Suppressor macrophage (primary cell): ENCODE measurements at places on chromosomes 7 and 10.

DNA sequence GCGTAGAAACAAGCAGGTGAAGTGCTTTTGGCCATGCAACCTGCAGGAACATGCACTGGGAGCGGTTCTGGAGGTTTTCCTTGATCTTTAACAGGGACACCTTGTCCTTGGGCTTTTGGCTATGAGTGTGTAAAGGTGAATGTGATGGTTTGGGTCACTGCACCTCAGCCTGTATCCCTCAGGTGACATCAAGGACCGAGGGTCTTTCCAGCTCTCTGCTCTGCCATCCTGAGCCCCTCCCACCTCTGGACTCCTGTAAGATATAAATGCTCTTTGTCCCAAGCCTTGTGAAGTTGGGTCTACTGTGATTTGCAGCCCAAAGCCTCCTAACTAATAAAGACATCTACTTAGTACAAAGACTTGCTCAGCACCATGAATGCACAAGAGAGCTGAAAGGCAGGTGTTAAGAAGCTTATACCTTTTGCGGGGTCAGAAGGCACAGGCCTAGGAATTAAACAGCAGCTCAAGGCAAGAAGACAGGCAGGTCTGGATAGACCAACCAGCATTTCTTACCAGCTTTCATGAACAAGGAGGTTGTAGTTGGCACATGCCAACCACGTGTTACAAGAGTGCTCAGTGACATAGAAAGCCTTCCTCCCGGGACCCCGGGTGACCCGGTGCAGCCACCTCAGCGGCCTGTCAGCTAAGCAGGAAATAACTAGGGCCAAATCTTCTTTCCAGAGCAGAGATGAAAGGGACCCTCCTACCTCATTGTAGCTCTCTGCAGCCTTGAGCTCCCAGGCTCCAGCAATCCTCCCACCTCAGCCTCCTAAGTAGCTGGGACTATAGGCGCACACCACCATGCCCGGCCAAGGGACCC, 89.9 kb downstream of the CARD11 start:
- no peak for DNase-seq

DNA sequence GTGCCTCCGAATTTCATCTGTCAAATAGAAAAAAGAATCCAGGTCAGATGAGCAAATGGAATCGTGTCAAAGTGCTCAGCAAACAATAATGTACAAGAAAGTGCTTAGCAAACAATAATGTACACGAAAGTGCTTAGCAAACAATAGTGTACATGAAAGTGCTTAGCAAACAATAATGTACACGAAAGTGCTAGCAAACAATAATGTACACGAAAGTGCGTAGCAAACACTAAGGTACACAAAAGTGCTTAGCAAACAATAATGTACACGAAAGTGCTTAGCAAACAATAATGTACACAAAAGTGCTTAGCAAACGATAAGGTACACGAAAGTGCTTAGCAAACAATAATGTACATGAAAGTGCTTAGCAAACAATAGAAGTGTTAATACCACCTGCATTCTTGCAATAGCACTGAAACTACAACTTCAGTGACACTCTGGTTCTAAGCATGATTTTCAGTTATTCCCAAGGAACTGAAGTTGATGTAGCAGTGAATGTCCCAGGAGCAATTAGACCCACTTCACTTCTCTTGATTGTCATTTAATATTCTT, 33.4 kb upstream of the MYL10 start:
- DNase-seq: no peak

DNA sequence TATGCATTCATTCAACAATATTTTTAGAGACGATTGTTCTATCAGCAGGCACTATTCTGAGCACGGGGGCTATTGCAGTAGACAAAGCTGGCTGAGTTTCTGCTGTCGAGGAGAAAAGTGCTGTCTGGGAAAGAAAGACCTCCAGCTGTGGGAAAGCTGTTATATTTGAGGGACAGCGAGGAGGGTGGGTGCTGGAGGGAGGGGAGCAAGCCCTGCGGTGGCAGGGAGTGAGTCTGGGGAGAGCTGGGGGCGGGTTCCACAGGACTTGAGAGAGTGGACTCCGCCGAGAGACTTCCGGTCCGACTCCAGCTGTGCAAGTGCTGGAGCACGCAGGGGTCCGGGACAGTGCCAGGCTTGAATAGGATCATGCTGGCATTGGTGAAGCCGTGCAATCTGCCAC, 602.1 kb upstream of the FOXK1 start:
- DNase-seq: no peak

DNA sequence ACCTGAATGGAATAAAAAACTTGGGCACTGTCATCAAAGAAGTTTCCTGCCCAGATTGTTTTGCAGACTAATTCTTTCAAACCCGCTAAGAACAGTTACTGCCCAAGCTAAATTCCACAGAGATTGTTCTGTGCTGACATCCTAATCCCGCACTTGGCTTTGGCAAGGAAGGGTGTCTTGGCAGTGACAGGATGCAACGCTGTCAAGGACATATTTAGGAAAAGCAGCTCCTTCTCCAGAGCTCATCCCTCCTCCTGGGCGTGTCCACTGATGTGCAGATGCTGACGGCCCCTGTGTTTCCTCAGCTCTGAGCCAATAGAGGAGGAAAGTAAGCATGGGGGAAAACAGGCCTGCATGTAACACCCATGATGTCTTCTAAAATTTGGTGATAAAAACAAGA, 74.2 kb downstream of the EEPD1 start:
- DNase-seq: no peak

DNA sequence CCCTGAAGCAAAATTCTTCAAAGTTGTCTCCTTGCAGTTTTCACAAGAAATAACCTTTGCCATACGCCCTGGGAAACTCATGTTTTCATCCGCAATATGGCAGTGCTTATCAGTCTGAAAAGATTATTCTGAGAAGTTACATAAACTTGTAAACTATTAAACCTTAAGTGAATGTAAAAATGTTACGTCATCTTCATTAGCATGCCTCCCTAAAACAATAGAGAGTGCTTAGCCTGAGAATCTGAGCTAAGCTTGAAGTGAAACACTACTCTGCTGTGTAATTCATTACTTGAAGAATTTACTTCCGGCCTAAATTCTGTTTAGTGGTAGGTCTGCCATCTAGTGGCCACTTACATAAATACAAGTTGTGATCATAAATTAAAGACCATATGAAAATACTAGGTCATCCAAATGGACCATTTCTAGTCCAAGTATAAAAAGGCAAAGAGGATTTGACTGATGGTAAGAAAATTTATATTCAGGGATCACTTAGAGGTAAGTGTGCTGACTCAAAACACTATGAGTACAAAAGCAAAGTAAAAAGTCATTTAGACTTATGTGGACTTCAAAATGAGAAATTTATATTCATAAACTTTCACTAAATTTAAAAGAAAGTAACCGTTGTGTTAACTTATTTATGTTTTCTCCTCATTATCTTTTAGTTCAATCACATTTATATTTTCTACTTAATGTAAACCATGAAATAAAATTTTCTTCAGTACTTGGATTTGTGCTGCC, 745.1 kb upstream of the LRRTM3 start:
- peak; percentile 83 for DNase-seq

GRCh38 chr7:129767120-129768015, 155.8 kb downstream of the NRF1 start:
- DNase-seq: no peak

DNA sequence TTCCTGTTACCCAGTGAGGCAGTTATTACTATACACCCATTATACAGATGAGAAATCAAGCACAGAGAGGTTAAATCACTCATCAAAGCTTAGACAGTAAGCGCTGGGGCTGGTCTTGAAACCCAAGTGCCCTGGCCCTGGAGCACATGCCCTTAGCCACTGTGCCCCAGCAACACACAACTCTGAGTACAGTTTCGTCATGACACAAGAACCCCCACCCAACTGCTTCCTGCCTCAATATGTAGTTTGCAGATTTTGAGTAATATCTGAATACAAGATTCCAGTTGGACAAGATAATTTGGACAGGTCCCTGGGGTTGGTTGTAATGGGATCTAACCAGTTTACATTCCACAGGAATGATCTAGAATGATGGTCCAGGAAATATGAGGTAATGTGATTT, 62.8 kb downstream of the SH3PXD2A start:
- no peak for DNase-seq

DNA sequence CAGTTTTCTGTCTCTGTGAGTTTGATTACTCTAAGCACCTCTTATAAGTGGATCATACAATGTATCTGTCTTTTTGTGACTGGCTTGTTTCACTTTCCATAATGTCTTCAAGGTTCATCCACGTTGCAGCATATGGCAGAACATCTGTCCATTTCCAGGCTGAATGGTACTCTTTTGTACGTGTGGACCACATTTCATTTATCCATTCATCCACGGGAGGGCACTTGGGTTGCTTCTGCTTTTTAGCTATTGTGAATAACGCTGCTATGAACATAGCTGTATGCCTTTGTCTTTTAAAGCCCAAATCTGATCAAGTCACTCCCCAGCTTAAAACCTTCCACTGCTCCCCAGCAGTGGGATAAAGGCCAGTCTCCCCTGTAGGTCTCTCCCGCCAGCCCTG, 31.5 kb downstream of the EGFR start:
- no peak for DNase-seq

GRCh38 chr10:66513504-66513903, 412.3 kb upstream of the LRRTM3 start:
- DNase-seq: no peak

- peak; percentile 72 for DNase-seq
Measured at GRCh38 chr10:26890956-26891355, 30.2 kb upstream of the ABI1 start.

GRCh38 chr7:158402471-158402870, 185.2 kb downstream of the PTPRN2 start:
- DNase-seq: no peak

GRCh38 chr7:149731207-149731955, 42.0 kb downstream of the ZNF467 start:
- no peak for DNase-seq

DNA sequence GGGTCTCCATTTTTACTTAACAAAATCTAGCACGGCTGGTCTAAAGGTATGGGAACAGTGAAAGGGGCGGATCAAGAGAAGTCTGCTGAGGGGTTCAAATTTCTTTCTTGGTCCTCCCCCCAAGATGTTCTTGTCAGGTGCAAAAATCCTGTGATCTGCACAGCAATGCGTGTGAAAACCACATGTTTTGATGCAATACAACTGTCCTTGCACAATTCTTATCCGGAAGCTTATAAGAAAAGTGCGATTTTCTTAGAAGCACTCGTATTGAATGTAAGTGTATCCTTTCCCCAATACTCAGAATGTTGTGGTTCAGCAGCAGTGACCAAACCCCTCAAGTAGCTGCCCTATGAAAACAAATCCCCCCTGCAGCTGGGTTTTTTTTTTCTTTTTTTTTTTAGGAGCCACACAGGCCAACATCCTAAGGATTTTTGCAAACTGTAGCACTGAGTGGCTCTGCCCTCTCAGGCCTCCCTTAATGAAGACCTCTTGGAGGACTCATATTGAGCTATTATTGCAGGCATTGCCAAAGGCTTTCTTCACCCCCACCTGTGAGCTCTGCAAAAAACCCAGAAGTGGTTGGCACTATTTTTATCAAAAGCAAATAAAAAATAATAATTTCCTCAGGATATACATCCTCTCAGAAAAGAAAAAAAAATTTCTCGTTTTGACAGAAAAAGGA, 151.9 kb upstream of the ITGB1 start:
- no peak for DNase-seq

GRCh38 chr7:17963281-17963680, 23.0 kb upstream of the SNX13 start:
- peak; percentile 65 for DNase-seq

- DNase-seq: peak; percentile 25
Measured at GRCh38 chr10:78296785-78297184, 263.1 kb downstream of the RPS24 start.

DNA sequence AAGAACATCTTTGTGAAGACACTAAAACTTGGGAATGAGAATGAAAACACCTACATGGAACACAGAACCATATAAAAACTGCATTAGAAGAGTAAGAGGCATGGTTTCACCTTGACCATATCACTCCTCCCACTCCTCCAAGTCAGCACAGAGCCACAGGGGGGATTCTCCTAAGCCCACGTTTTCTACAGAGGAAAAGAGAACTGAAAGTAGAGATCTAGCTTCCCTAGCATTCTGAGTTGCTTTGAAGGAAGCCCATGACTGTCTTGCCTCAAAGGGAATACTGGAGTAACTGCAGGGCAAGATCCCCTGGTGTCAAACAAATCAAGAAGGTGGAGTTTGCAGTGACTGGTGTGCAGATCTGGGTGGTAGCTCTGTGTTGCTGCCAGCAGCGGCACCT, 43.9 kb downstream of the HBP1 start:
- DNase-seq: peak; percentile 67

DNA sequence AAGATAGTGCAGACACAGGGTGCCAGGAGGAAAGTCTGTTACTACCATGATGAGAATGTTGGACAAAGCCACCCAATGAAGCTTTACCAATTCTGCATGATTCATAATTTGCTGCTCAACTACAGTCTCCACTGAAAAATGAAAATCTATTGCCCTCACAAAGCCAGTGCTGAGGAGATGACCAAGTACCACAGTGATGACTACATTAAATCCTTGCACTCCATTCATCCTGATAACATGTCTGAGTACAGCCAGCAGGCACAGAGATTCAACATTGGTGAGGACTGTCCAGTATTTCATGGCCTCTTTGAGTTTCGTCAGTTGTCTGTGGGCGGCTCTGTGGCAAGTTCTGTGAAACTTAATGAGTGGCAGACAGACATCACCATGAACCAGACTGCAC, 144.0 kb downstream of the PLCE1 start:
- DNase-seq: no peak

DNA sequence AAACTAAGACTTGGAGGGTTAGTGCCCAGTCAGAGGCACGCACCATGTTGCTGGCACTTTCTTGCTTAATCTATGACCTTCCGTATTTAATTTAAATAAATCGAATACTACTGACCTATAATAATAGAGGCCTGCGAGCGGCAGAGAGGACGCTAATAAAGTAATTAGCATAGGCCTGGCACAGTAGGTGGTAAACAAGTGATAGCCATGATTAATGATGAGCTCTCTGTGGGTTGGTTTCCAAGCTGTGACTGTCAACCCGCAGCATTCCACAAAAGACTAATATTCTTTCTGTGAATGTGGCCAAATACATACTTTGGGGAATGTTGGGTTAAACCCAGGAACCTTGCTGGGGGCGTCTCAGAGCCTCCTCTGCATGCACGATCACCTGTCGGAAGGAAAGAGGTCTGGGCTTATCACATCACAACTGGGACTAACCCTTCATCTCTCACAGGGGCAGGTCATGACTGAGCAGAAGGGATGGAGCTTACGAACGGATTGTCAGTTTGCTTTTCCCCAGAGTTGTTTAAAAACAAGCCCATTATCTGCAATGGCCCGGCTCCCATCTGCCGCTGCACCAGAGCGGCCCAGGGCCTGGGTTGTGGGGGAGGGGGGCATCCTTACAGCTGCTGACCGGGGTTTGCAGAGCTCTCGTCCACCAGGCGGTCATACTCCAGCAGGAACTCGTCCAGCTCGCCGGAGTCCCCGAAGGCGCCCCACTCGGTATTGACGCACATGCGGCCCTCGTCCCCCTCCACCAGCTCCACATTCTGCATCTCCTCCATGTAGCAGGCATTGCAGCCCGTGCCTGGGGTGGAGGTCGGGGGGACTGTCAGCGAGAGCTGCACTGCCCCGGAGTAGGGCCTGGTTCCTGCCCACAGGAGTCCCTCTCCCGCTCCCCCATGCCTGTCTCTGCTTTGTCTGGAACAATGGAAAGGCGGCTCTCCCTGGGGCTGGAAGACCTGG, 6.2 kb upstream of the MYL7 start:
- no peak for DNase-seq

- DNase-seq: peak; percentile 95
Measured at GRCh38 chr10:96708456-96708855, 11.9 kb downstream of the PIK3AP1 start.
